ENCODE measurements at places on chromosomes 7 and 10.

- DNase-seq = no peak
Observed at GRCh38 chr10:110487411-110488331, 10.0 kb upstream of the DUSP5 start.

DNA sequence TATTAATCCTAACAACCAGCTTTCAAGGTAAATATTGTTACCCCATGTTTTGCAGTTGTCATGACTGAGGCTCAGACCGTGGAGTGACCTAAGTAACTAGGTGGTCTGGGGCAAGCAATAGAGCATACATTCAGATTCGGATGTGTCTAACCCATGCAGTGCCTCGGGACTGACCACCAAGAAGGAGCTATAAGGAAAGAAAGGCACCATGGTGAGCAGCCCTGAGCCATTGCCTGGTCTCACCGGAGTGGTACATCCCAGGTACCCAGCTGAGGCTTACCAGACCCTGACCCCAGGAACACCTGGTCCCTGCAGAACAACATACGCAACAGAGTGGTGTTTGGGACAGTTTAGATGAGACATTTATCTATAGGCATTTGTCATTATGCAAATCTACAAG is 175.5 kb upstream of the ZMIZ1 start:
- no peak for DNase-seq

- DNase-seq = no peak
Observed at GRCh38 chr7:75616421-75617167, 122.1 kb downstream of the HIP1 start.

- no peak for DNase-seq
Observed at GRCh38 chr7:155770241-155770640, 42.0 kb downstream of the SHH start.

- DNase-seq = no peak
Observed at GRCh38 chr7:19144661-19145433, at the start of gene FERD3L. FERD3L (minus strand) TSS chr7:19145421; CDS start chr7:19145362, 59 bp downstream.

DNA sequence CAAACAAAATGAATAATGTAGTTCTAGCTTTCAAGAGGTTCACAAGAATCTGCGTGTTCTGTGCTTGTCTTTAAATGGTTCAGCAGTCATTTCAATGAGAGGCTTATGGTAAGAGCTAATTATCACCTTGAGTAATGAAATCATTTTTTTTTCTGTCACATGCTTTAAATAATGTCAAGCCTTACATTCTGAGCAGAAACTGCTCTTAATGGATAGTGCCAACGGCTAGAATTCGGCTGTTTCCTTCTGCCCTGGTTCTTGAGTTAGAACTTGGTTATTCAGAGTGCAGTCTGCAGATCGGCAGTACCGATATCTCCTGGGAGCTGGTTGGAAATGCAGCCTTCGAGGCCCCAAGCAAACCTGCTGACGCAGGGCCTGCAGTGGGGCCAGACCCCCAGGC is 316.2 kb downstream of the CAMK1D start:
- DNase-seq = no peak

DNA sequence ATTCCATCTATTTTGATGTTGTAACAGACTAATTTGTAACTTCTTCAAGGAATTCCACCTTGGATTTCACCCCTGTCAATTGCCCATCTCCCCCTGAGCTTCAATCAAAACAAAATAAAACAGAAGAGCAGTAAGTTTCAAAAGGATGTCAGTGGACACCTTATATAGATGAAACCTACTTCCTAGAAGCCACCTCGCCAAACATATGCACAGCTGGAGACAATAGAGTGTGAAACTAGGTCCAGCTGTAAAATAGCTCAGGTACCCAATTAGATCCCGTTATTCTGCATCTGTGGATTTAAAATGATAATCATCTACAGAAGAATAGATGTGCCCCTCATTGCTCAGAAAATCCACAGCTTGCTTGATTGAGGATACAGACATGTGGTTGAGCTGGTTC is 598.6 kb downstream of the SH2D4B start:
- no peak for DNase-seq

DNA sequence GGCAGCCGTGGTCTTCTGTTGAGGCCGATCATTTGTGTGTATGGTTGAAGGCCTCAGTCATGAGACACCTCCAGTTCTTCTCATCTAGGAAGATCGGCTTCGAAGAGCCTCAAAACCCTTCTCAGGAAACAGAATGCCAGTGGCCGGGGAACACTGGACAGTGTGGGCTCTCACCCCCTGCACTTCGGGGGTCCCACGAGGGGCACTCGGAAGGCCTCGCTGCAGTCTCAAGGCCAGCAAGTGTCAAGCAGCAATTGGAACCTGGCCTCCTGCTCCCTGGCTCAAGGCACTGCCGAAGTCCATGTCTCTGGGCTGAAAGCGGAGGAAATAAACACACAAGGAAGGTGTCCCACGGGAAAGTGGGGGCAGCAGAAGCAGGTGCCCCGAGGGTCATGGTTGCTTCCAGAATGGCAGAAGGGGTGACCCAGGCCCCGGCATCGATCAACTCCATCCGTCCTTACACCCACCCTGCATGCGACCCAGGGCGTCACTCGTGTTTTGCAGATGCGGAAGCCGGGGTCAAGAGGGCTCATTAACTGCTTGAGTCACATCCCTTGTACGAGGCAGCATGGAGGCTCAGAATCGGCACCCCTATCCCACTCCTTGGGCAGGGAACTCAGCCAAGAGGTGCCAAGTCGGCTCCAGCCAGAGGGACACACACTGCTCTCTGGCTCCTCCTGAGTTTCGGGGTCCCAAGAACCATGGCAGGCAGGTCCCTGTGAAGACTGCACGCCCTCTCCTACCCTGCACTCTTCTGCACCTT is 231.3 kb upstream of the SHH start:
- no peak for DNase-seq

DNA sequence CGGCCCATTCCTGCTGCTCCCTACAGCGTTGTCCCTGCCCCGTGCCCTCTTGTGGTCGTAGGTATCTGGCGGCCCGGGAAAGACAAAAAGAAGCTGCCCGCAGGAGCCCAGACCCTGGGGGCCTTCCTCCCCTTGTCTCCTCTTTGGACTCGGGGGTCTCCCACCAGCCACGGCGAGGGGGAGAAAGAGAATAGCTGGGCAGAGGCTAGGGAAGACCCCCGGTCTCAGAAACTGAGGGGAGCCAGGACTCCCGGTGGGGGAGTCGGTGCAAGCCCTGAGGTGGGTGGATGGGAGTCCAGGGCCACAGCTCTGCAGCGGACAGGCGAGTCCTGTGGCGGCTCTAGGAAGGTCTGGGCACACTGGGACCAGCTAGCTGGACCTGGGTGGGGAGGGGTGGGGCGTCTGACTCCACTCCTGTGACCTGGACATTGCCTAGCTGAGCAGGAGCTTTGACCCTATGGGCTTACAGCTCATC is 1.3 kb upstream of the SH2D4B start:
- DNase-seq = no peak

DNA sequence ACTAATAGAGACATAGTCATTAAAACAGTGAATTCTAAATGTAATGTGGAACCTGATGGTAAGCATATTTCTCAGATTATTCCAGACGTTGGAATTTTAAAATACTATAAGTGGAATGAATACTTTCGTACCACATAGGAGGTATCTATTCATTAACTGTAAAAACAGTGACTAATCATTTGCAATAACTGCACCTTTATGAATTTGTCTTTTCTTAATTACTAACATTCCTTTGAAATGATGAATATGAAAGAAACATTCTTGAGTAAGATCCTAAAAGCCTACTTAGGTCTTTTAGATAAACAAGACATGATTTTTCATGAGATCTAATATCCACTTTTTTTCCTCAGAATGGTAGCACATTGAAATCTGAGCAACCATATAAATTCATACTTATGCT is 549.0 kb upstream of the LRRN3 start:
- no peak for DNase-seq

GRCh38 chr10:11483201-11484148 is 128.0 kb downstream of the USP6NL start:
- peak; percentile 80 for DNase-seq

DNA sequence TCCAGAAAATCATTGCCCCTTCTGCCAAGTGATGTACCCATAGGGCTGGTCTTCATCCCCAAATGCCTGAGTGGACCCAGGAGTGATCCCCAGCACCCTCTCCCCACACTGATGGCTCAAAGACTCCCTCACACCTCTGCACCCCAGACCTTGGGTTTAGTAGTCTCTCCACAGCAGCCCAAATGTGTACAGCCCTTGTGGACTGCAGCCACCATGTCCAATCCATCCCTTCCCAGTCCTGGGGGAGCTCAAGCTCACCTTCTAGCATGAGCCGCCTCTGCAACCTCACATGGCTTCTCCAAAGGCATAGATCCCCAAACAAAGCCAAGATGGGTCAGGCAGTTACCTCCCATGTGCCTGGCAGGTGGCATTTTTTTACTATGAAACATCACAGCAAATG is 50.1 kb downstream of the PRLHR start:
- no peak for DNase-seq

- DNase-seq = no peak
Observed at GRCh38 chr7:30364773-30365172, 80.4 kb downstream of the ZNRF2 start.

- no peak for DNase-seq
Observed at GRCh38 chr7:76023002-76023401, 24.8 kb downstream of the STYXL1 start.

GRCh38 chr10:102200751-102201640 is 25.1 kb upstream of the ELOVL3 start:
- DNase-seq = no peak

DNA sequence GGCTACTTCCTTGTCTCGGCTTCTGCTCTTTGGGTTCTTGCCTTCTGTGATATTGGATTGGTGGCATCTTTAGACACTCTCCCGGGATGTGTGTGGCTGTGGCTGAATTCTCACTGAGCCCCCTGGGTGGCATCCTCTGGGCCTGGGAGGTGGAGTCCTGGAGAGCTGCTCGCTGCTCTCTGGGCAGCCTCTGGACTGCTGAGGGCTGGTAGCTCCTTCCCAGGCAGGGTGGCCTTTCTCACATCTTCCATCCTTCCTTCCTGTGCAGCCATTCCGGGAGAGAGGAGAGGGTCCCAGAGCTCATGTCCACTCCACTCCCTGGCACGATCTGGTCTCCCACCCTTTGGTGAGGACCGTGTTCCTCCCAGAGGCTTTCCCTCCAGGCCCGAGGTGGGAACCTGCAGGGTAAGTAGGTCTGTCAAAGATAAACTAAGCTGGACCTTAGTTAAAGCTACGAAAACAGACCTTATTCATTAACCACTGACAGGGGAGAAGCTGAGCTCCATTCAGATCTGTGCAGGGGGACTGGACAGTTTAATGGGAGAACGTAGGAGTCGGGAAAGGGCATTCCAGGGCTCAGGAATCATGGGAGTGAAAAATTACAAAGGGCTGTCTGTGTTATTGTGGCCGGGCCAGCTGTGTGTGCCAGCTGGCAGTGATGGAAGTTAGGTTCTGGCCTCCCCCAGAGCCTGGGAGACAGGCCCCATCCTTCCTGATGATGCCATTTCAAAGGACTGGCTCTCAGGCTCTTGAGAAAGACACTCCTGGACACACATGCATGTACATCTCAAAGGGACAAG is 8.7 kb downstream of the ATP6V0E2 start:
- DNase-seq = peak; percentile 78

DNA sequence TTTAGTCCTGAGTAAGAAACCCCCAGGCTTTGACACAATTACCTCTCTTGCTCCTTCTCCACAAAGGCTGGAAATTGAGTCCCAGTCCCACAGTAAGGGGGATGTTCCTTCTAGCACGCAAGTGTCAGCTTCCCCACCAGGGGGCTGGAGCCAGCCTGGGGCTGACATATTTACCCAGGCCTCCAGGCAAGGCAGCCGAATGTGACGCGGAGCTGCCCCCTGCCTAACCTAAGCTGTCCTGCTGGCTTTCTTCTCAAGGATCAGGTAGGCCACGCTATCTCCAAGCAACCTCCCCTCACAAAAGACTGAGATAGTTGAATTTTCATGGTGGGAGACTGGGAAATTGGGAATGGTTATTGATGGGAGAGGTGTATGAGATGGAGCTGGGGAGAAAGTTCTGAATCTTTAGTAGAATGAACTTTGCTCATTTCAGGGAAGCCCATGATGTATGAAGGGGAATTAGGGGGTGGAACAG is 19.2 kb upstream of the BMPER start:
- DNase-seq = no peak

DNA sequence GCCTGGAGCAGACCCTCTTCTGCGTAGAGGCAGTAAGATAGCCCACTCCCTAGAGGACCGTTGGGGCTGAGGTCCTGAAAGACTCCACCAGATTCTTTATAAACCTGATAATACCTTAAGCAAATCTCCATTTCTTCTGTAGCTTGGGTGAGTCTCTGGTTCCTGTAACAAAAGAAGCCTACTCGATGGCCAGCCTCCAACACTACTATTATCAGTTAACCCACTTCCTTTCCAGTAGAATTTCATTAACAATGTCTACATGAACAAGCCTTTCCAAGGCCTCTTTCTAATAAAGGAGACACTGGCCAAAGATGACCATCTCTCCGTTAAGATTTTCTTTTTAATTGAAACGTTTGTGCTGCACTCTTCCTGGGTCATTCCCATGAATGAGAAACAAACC is 201.7 kb upstream of the KCTD7 start:
- no peak for DNase-seq

GRCh38 chr10:18542832-18543231 is 108.6 kb downstream of the NSUN6 start:
- DNase-seq = no peak

GRCh38 chr7:158024351-158024715 is 563.3 kb downstream of the PTPRN2 start:
- DNase-seq = no peak

DNA sequence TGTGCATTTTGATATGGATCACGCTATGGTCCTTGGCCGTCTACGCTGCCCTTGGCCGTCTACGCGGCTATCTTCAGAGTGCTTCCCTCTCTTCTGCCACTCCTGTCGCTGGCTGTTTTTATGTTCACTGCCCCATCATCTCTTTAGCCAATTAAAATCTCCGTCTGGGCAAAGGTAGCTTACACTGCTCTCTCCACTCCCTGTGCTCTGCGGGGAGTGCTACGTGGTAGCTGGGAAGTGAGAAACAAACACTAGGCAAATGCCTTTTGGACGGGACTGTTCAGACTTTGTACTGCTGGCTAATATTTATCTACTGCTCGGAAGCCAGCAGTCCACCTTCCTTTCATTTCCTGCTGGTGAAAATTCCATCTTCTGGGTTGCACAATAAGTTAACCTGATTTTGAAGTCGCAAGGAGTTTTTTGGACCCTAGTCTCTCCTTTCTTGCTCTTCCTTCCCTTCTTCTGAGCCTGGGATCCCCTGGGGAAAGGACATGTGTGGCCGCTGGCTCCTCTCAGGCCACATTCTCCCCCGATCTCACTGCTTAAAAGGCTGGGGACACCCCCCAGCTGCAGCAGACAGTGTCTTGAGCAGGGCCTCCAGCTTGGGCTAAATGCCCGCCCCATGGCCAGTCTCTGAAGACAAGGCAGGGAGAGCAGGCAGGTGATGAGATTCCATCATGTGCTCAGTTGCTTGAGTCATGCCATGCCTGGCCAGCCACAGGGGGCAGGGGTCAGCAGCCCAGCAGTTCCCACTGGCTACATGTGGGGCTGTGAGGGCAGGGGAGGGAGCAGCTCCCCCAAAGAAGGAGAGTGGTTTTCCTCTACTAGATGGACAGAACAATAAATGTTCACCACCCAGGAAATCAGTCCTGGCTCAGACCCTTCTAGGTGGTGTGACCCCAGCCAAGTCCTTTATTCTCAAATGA is 25.5 kb upstream of the RBM33 start:
- DNase-seq = no peak

DNA sequence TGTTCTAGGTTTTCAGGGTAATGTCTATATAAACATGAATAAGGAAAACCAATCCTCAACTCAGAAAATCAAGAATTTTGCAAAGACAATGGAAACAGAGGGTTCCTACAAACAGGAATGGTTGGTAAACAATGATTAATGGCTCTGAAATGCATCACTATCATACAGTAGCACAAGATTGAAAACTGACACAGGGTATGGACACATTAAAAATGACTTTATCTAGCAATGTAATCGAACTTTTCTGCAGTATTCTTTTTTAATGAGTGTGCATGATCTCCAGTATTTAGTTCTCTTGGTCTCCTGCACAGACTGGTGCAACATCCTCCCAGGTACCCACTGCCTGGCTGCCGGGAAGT is 15.9 kb downstream of the GRB10 start:
- no peak for DNase-seq

Measured in foreskin melanocyte (primary cell).